ENCODE measurements at places on chromosomes 2 and 18.

GRCh38 chr18:79818036-79818435 is 20.3 kb downstream of the KCNG2 start:
- DNase-seq = no peak

DNA sequence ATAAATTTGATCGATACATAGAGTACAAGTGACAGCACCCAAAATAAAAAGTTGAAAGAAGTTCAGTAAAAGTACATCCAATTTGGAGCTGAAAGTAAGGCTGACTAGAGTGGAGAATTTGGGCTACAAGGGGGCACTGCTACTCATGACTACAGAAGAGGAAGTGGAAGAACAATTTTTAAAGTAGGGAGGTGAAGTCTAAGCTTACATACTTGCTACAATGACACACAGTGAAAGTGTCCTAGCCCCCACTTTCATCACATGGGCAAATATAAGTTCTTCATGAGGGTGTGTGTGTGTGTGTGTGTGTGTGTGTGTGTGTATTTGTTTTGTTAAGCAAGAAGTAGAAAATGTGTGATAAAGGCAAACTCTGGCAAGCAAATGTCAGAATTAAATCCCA is 45.7 kb downstream of the MAP3K2 start:
- no peak for DNase-seq

GRCh38 chr18:13372531-13372951 is 154.0 kb downstream of the LDLRAD4 start:
- DNase-seq = no peak

GRCh38 chr2:112920923-112921532 is 10.1 kb downstream of the IL37 start:
- no peak for DNase-seq

GRCh38 chr2:238789317-238789806 is 58.5 kb upstream of the TWIST2 start:
- peak; percentile 16 for DNase-seq

GRCh38 chr18:76699923-76700322 is 122.4 kb upstream of the ZNF236 start:
- DNase-seq = no peak

- no peak for DNase-seq
These were observed 227.1 kb downstream of the ANAPC1 start for GRCh38 chr2:111656894-111657293.

DNA sequence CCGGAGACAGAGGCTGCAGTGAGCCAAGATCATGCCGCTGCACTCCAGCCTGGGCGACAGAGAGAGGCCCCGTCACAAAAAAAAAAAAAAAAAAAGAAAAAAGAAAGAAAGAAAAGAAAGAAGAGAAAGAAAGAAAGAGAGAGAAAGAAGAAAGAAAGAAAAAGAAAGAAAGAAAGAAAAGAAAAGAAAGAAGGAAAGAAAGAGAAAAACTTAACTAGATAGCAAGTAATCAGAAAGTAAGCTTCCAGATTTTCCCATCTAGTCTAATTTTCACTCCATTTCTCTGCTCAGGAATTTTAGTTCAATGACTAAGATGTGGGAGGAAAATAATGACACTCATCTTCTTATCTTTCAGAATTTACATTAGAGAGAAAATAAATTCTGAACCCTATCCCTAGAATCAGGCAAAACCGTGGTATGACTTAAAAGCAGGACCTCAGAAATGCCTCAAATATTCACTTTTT is 2.4 kb downstream of the GFPT1 start:
- DNase-seq = no peak

DNA sequence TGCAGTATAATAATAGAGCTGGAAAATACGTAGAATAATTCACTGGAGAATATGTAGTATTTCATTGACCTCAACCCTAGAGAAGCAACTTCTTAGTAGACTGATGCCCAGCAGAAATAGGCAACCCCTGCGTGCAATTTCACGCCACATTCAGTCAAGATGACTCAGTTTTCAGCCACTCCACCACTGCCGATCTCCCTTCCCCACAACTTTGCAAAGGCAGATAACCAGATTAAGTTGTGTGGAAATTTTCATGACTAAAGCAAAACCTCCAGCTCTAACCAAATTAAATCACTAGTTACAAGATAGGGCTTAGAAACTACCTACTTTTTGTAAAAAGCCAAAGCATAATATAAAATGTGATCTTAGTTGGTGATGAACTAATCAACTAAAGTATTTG is 63.3 kb upstream of the STK17B start:
- DNase-seq = no peak

DNA sequence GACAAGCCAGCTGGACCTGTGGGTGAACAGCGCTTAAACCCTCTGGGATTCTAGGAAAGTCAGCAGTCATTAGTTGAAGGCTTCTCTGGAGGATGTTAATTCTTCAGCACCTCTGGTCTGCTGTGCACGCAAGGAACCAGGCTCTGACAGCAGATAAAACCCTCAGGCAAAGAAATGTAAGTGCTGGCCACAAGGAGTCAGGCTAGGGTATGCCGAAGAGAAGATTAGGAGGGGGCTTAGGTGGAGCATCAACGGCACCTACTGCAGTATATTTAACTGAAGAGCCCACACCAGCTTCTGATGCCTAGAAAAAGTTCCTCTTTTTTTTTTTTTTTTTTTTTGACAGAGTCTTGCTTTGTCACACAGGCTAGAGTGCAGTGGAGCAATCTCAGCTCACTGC is 304.2 kb upstream of the MC4R start:
- DNase-seq = no peak

GRCh38 chr2:12178289-12179080 is 432.1 kb downstream of the LPIN1 start:
- no peak for DNase-seq

DNA sequence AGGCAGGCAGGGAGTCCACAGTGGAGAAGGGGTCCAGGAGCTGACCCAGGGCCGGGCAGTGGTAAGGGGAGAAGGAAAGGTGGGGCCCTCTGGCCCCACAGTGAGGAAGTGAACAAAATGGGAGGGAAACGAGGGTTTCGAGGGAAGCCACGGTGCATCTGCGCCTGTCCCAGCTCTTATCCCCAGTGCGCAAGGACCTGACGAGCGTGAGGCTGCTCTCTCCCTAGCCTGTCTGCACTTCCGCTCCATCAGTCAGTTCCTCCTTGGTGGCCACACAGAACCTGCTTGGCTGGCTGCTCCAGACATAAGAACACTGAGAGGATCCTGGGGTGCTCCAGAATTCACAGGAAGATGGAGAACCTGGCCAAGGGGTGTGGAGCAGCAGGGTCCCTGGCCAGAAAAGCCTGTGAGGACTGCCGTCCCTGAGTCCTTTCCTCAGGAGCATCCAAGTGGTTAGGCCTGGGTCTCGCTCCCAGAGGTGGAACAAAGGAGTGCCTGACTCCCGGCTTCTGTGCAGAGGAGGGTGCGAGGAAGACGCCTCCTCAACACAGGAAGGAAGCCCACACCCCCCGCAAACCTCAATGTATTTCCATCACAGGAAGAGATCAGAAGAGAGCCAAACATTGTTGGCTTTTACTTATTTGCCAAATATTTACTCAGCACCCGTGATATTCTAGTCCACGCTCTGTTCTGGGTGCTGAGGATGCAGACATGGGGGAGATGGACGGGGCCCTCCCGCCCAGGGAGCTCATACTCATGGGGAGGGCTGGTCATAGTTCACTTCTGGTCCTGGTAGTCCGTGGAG is 43.7 kb upstream of the SEMA4C start:
- DNase-seq = no peak
